ENCODE measurements at places on chromosomes 6 and 20.

GRCh38 chr6:158509465-158509864, 50.4 kb upstream of the TMEM181 start:
- DNase-seq, result no peak

DNA sequence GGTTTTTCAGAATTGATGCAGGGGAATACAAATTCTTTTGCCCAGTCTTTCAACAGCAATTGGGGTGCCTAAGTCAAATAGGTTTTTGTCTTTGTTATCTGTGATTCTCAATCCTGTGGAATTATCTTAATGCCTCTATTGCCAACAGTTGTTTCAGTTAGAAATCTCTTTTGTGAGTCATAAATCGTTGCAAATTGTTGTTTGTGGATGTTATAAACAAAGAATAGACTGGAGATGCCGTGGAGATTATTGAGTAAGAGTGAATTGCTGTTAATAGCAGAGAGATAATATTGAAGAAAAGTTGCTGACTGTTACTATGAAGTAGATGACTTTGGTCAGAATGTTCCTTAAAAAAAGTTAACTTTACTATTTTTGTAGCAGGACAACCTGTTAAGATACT, 63.7 kb upstream of the POPDC3 start:
- DNase-seq, result no peak

GRCh38 chr6:150915880-150916265, 50.4 kb downstream of the MTHFD1L start:
- no peak for DNase-seq

DNA sequence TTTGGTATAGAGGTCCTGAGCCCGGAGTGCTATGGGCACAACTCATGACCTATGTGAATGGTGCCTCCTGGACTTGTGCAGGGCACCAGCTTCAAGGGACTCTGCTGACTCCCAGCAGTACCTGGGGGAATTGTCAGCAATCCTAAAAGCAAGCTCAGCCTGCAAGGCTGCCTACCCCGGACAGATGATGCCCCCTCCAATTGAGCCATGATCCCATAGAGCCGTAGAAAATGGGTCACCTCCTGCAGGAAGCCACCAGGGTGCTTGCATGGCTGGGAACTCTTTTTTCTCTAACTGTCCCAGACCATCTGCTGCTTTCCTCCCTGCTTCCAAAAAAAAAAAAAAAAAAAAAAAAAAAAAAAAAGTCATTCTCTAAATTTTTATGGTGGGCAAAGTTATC, 12.9 kb upstream of the PRND start:
- DNase-seq, result no peak

DNA sequence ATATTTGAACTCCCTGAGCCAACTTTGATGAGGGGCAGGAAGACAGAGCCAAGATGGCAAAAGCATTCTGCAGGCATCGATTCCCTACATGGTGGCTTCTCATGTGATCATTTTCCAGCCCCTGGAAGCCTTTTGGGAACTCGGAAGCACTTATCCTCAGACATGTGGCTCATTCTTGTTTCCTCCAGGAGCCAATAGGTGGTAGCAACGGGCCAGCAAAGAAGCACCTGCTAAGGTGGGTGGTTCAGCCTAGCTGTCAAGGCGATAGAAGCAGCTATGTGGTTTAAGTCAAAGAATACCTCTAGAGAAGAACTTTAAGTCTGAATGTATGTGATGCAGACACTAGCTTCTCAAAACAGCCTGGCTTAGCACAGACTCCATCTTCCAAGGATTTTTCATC, 64.9 kb upstream of the PAX1 start:
- no peak for DNase-seq

GRCh38 chr6:20333721-20334269, 67.9 kb upstream of the E2F3 start:
- DNase-seq, result no peak

DNA sequence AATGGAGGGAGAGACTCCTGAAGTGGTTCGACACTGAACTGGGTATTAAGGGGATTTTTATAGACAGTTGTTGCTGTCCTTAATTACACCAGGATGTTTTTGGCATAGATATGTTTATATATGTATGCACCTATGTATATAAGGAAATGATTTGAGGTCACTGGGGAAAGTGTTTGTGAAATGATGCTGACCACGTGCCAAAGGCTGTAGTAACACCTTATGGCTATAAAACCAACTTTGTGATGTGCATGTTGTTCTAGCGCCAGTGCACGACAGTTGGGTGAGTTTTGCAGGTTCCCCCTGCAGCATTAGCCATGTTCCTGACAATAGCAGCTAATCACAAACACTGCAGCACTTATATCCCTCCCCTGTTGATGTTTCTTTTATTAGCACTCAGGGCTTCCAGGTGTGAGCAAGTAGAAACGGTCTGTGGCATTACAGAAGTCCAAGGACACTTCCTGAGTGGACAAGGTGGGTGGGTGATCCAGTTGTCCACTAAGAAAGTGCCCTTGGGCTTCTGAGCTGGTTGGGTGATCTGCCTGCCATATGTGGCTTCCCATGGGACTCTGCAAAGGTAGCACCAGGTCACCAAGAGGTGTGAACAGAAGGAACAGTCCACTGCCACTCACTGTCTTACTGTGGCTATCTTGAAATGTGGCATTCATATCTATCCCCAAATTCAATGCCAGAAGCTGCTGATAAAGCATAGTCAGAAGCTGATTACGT, 63.0 kb upstream of the RBM24 start:
- DNase-seq, result no peak

DNA sequence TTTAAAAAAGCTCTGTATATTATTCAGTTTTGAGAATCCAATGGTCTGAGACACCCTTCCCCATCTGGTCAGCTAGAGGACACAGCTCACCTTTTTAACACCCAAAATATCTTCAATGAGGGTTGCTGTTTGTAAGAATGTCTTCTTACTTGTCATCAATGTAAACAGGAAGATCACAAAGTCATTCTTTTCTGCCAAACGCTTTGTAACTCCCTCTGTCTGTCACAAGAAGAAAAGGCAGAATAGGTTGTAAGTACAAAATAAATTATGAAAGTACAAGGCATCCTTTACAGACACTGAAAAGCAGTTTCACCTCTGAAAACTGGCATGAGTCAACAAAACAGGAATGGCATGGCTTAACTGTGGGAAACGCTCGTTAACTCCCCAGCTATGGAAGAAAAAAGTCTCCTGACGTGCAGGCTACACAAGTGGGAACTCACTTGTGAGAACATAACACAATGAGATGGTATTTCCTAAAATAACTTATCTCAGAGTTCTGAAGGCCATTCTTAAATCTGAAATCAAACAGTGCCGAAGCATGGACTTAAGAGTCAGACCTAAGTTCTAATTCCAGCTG, 42.7 kb downstream of the TRPC4AP start:
- no peak for DNase-seq

DNA sequence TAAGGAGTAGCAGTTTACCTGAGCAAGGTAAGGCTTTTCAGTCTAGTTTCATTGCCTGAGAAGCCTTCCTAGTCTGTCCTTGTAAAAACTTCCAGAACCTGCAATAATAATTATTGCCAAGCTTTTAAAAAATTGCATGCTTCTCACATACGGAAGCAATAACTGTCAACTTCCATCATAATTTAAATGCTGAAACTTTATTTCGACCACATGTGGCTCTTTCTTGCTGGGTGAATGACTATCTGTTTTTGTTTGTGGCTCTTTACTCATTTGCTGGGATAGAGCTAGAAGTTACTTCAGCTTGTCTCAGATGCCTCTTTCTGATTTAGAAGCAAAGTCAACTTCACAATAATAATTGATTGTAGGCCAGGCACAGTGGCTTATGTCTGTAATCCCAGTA, 95.9 kb upstream of the COL21A1 start:
- no peak for DNase-seq

GRCh38 chr6:146891615-146892265, 293.0 kb downstream of the ADGB start:
- DNase-seq, result no peak

DNA sequence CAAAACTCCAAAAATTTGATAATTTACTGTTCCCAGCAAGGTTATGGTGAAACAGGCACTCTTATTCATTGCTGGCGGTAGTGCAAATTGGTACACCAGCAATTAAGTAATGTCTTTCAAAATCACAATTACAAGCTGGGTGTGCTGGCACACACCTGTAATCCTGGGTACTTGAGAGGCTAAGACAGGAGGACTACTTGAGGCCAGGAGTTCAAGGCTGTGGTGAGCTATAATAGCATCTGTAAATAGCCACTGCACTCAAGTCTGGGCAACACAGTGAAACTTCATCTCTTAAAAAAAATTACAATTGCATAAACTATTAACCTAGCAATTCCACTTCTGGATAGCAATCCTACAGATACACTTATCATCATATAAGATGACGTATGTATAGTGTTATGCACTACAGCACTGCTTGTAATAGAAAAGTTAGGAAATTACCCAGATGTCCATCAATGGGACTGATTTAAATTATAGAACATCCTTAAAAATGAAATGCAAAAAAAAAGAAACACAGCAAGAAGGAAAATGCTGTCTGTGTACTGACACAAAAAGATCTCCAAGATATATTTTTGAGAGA, 31.4 kb downstream of the NCOA6 start:
- no peak for DNase-seq

- DNase-seq, result no peak
These were observed 612.4 kb upstream of the IMPG1 start for GRCh38 chr6:76684875-76685274.

All from esophagus squamous epithelium (tissue), 5 donors.